Stimulated activated CD4-positive, alpha-beta T cell treated with anti-CD3 and anti-CD28 coated beads, Interleukin-12 subunit alpha, Interleukin-12 subunit beta, amount 100 ng/mL, for 24 hours (primary cell): ENCODE measurements at places on chromosomes 6 and 20.

DNA sequence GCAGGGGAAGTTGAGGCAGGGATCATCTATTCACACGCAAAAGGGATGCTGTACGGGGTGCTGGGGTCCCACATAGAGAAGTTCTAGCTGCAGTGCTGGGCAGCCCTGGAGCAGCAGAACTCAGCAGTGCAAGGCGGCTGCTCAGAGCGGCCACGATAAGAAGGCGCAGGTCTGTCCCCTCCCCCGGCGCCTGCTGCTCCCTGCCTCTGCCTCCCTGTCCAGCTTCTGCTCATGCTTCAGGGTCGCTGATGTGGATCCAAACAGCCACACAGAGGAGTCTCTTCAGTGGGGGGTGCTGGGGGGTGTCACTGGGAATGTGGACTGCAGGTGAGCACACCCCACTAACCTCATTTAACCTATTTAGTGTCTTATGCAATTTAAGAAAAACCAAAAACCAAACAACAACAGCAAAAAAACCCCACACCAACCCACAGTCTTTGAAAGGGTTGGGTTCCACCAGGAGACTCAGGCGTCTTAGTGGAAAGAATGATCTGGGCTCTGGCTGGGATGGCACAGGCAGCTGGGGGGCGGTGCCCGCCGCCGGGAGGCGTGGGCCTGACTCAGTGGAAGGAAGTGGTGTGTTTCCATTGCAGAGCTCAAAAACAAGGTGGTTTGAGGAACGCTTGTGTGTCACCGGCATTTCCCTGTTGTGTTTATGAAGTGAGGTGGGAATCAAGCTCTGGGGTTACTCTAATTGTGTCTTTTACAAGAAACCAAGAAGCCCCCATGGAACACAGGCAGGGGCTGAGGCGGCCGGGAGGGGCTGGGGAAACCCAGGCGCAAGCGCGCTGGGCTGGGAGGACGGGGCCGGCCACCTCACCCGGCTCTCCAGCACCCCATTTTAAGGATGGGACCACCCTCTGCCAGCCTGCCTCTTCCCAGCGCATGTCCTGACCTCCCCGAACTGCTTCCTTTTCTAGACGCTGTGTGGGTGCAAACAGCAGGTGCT lies 55.1 kb downstream of the IRF4 start:
- DNase-seq, result peak; percentile 87

DNA sequence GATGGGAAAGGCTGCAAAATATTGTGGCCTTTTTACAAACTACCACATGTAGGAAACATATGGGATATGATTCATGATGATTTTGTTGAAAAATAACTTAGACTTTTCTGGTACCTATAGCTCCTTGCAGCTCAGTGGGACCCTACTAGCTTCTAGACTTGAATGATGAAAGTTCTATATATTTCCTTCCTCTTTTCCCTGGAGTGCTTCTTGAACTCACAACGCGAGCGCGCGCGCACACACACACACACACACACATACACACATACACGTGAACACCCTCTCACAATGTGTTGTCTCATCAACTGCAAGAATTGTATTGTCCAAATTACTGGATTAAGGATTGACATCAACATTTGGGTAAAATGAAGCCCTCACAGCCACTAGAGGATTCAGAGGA lies 61.9 kb downstream of the TOX2 start:
- DNase-seq, result no peak

GRCh38 chr6:133948472-133948871 lies 4.6 kb upstream of the TBPL1 start:
- DNase-seq, result no peak

DNA sequence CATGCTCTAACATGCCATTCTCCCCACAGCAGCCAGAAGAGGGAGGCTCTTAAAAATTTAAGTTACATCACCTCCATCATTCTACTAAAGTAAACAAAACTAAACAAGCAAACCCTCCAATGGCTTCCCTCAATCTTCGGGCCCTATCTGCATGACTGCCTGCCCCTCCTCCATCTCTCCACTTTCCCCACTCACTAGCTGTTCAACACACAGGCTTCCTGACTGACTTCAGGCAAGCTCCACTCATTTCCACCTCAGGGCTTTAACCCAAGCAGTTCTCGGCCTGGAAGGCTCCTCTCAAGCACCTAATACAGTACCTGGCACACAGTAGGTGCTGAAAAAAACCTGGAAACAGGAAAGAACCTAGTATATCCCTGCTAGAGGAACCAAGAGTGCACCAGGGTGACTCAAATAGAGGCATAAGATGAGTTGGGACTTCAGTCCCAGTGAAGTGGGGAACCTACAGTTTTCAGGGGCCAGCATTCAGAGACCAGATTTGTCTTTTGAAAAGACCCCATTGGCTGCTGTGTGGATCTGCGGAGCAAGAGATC lies 2.8 kb downstream of the AHCY start:
- no peak for DNase-seq

DNA sequence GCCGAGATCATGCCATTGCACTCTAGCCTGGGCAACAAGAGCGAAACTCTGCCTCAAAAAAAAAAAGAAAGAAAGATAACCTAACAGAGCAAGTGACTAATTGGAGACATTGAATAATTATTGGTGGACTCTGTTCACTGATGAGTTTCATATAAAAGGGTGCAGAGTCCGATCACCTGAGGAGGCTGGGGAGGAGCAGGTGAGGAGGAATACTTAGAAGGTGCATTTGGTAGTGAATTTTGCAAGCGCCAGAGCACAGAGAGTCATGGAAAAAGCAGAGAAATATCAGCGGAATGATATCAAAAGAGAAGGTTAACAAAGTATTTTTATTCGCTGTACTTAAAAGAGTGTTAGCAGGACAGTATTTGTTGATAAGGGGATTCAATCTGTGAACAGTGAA lies 44.4 kb downstream of the CD2AP start:
- no peak for DNase-seq

GRCh38 chr20:1648101-1648500 lies 9.5 kb downstream of the SIRPG start:
- no peak for DNase-seq

- DNase-seq, result no peak
Measured at GRCh38 chr6:23176883-23177282, 607.5 kb downstream of the HDGFL1 start.

DNA sequence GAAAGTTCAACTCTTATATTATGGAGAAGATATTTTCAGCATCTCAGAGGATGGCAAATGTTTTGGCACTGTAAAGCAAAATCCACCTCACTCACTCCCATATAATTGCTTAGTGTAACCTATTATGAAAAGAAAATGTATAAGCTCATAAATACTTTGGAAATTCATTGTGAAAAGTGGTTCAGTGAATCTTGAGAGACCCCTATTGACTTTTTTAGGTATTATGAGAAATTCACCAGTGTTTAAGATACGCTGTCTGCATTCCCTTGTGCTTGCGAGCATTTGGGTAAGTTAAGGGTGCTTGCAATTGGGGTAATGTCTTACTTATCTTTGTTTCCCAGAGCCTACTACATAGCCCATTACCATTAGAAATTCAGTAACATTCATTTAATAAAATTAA lies 66.3 kb upstream of the BMP5 start:
- no peak for DNase-seq

DNA sequence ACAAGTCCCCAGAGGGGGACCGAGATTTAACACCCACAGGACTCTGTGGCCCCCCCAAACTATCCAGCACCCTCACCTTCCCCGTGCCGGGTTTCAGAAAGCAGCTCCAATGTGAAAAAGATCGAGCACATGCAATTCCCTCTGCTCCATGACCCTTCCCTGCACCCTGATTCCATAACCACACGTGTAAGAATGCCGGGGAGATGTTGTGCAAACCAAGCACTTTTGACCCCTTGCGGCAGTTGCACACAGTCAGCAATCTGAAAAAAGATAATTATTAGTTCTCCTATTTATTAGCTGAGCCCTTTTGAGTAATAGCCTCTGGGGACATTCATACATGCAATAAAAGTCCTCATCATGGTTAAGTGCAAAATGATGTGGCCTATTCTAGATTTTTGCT lies 13.0 kb downstream of the FOXQ1 start:
- DNase-seq, result no peak

DNA sequence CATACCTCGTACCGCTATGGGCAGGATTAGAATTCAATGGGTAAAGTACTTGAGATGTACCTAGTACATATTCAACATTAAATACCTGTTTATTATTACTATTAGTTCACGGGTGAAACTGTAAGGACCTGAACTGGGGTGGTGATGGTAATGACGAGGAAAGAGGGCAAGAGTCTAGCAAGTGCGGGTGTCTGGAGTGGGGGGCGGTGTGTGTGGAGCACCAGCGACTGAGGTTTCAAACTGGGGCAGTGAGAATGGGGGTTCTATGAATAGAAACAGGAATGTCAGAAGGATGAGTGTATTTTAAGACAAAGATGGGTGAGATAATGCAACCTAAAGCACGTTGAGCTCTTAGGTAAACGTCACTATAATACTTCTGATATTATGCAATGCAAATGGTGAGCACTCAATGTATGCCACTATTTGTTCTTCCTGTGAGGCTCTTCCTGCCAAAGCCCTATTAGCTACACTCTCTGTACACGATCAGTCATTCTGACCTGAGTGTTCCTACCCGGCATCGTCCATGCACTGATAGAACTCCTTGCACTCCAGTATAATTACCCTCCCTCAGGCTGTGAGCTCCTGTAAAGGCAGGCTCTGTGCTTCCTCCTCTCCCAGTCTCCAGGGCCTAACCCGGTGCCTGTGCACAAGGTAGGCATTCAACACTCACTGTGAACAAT lies 55.0 kb downstream of the ALDH5A1 start:
- no peak for DNase-seq

DNA sequence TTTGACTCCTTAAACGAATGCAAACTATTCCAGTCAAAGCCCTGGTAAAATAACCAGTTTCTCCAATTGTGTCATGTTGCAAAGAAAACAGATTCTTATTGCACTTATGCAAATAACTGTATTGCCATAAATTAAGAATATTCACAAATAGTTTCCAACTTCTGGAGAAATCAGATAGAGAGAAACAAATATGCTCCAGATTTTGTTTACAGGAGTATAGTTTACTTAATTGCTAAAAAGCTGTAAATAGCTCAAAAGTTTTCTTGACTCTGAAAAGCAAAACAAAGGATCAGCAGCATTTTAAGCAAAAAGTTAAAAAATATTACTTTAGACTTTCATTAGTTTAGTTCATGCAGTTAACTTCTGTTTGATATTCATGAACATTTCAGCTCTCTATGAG lies 304.2 kb downstream of the PACRG start:
- DNase-seq, result no peak
